Left kidney (tissue), 8 donors: ENCODE measurements at places on chromosomes 6 and 20.

- no peak for DNase-seq
Observed at GRCh38 chr6:155349129-155349528, 34.8 kb upstream of the TFB1M start.

DNA sequence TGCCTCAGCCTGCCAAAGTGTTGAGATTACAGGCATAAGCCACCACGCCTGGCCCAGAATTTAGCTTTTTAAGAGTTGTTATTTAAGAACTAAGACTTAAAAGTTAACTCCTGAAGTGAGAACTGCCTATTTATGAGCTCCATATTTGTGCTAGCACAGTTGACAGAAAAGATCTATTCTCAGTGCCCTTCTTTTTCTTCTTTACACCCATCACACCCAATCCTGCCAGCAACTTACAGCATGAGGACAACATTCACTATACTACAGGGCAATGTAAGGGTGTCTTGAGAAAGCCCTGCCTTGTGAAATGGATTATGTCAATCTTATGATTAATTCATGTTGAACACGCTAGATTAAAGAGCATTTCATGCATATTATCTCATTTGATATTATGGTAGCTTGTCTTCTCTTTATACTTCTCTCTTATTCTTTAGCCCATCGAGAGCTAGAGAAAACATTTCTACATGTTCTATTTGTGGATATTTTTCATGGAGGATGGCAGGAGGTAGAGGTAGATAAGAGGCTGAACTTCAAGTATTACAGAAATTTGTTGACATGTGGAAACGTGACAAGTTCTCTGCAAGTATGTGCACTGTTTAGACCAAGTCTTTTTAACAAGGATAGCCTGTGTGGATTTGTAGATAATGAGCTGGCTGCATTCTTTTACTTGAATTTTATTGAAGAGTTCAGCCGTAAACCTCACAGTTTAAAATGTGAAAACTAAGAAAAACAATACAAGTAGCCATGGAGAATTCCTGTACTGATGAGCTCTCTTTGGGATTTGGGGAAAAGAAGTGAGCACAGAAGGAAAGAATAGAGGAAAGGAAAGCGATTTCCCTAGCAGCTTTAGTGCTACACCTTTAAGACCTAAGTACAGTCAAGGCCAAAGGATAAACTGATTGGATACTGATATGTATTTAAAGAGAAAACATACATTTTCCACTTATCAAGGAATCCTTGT, 212.2 kb downstream of the ARHGAP18 start:
- DNase-seq, result no peak

DNA sequence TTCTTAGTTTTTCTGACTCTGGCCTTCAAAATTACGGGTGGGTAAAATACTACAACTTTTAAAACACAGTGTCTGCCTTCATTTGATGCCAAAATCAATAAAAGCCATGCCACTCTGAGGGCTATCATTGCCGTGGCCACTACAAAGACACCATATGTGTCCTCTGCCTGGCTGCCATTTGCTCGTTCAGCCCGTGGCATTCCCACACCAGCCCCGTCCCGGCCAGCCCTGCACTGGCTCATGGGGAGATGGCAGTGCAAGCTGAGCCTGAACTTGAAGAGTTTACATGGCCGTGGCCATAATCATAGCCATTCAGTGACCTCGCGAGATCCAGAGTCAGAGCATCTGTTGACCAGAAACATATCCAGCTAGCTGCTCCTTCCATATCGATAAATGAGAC, 79.2 kb downstream of the SMOC2 start:
- no peak for DNase-seq

DNA sequence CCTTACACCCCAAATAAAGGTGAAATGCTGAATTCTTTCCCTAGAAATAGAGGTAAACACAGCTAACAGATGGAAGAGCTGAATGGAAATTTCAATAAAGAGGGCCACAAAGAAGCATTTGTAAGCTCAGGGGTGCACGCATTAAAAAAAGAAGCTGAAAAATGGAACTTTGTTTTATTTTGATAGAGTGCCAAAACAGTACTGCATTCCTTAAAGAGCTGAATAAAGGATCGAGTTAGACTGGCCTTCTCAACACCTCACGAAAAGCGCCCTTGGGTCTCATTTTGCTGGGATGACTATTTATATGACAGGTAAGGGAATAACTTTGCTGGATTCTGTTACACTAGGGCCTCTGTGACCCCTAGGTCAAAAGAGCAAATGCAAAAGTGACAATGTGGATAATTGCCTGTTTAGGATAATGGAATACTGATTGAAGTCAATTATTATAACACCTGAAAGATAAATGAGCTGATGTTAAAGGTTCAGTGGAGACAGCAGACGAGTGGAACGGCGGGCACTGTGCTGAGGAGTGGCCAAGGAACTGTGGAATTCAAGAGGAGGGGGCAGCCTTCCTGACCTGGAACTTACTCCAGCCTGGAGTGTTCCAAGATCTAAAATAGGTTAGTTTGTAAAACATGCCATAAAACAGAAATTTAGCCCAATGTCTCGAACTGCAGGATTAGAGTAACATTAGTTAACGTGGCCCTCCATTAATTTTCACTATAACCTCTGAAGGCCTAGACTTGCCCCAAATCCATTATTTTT, 168.4 kb downstream of the FOXC1 start:
- peak; percentile 55 for DNase-seq
